ENCODE measurements at places on chromosomes 11 and 22.

GRCh38 chr11:133047036-133047770 is 485.1 kb downstream of the OPCML start:
- no peak for DNase-seq

DNA sequence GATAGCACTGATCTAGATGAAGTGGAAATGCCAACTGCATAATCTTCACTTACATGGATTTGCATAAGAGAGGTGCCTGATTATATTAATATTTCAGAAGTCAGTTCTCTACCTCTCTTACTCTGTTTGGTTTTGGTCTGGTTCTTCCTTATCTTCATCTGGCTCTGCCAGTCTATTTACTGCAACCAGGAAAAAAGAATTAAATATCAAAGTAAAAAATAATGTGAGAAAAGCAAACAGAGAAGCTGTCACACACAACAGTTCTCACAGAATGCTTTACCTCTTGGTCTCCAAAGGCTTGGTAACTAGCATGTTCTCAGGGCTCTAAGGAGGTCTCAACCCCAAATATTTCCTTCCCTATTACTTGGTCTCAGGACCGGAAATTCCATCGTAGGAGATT is 6.7 kb downstream of the VSIG10L2 start:
- no peak for DNase-seq

DNA sequence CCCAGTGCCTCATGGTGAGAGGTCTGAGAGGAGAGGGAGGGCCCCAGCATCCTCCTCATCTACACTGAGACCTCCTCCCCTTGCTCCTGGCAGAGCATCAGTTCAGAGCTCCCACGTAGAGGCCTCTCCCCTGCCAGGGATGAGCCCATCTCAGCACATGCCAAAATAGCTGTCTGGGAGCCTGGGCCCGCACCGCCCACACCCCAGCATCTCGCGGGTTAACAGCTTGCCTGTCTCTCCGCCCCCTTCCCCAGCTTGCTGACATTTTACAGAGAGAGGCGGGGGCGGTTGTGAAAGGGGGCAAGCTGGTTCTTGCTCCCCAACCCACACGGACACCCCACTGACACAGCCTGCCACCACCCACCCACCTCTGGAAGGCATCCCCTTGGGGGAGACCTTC is 6.4 kb downstream of the DGKZ start:
- DNase-seq = peak; percentile 58

DNA sequence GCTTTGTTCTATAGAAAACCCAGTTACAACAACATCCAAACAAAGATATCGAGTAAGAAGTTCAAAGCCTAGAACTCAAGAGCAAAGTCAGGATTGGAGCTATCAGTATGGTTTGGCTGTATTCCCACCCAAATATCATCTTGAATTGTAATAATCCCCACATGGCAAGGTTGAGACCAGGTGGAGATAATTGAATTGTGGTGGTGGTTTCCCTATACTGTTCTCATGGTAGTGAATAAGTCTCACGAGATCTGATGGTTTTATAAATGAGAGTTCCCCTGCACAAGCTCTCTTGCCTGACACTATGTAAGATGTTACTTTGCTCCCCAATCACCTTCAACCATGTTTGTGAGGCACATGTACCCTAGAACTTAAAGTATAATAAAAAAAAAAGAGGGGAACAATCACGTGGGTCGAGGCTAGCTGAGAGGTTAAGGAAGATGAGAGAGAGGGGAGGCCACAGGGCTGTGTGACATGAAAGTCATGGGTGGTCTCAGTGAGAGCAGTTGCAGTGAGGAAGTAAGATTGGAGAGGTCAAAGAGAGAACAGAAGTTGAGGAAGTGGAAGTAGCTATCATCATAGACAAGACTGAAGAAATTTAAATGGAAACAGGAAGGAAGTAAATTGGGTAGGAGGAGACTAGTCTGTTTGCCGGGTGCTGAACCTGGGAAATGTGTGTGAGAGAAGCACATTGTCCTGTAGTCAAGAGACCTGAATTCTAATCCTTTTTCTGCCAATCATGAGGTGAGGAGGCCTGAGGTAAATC is 80.1 kb upstream of the CD44 start:
- no peak for DNase-seq

DNA sequence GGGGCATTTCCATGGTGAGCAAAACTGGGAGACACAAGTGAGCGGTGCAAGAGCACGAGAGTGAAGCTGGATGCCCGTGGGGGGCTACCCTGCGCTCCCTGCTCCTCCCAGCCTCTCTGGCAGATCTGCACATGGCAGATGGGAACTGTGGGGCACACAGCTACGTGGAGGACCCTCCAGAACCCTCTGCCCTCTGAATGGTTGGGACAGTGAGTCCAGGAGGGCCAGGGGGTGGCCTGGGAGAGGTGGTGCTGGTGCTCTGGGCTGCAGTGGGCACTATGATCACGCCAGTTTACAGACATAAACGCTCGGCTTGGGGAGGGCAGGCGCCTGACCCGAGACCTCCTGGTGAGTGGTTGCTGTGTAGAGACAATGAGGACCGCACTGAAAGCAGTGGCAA is 205.9 kb downstream of the CTTN start:
- DNase-seq = no peak

DNA sequence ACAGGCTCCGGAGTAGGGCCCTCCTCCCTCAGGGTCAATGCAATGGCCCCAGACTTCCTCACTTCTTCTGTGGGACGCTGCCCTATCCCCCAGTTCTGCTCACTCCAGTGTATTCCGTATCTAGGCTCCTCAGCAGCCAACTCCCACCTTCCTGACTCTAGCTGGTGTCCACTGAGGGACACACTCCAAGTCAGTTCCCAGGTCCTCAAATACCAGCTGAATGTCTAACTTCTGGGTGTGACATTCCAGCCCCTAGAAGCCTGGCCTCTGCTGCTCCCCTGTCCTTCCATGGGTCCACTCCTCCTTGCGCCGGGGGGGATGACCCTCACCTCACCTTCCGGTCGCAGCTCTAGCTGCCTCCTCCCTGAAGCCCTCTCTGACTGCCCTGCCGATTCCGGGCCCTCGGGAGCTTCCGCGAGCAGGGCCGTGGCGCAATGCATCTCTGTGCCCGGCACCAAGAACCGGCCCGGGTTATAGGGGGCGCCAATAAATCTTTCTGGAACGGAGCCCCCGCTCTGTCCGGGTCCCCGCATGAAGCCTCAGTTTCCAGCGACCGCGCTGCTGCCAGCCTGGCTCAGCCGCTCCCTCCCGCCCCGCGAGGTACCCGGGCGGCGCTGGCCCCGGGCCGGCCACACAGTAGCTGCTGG is 15.4 kb downstream of the BAD start:
- DNase-seq = peak; percentile 47

GRCh38 chr11:124791626-124792341 is 8.4 kb downstream of the MSANTD2 start:
- peak; percentile 44 for DNase-seq

- DNase-seq = no peak
These were observed 114.8 kb upstream of the NAV2 start for GRCh38 chr11:19597876-19598275.
